ENCODE measurements at places on chromosomes 13 and 19.

GRCh38 chr13:51829568-51829899 is 15.4 kb downstream of the TMEM272 start:
- DNase-seq = no peak

DNA sequence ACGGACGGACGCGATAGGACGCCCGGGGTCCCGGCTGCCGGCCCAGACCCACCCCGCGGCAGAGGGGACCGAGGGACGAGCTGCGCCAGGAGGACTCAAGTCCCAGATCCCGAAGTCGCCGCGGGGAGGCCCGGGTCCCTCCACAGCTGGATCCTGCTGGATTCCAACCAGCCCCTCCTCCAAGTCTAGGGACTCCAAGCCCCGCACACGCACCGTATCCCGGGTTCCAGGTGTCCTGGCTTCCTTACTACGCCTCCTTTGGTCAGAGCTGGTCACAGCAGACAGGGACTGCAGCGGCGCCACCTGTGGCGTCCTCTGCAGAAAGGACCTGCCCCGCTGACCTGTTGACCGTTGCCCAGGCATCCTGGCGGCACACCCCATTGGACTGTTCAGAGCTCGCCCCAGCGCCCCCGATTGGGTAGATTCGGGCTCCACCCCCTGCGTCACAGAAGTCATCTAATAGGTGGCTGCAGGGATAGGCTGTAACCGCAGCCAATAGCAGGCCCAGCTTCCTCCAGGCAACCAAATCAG is 29.0 kb upstream of the ZNF709 start:
- no peak for DNase-seq

GRCh38 chr19:55146078-55146704 is 2.8 kb downstream of the TNNT1 start:
- DNase-seq = peak; percentile 26

GRCh38 chr13:107976628-107977027 is 238.7 kb downstream of the LIG4 start:
- DNase-seq = no peak

DNA sequence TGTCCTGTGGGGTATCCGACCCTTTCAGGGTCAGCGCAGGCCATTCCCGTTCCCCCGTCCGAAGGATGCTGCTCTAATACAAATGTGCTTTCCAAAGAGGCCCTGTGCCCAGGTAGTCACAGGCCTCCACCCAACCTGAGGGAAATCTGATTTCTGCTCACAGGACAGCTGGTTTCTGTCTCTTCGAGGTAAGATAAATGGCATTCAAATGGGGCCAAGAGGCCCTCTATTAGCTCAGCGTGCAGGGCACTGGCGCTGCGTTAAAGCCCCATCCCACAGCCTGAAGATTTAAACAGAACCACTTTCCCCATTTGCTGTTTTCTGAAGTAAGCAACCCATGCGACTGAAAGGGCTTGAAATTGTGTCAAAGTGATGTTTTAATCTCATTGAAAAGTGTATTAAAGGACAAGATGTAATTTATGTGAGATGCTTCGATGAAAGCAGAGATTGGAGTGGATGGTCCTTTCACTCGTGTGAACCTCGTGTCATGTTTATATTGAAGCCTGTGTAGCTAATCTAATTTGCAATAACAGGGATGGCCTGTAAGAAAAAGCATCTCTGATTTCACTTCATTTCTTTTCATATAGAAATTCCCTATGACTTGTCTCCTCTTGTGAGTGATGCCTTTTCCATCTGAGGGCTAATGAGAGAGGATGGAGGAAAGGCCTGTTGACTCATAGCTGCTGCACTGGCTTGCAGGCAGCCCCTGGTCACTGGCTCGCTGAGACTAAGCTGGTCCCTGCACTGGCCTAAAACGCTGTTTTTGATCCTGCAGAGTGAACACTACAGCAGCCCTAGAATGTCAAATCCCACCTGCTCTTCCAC is 7.3 kb upstream of the SOX1 start:
- DNase-seq = no peak

GRCh38 chr19:2246014-2246620 is 3.0 kb upstream of the AMH start:
- no peak for DNase-seq

- peak; percentile 52 for DNase-seq
These were observed 169.9 kb downstream of the FLT1 start for GRCh38 chr13:28325022-28325421.

DNA sequence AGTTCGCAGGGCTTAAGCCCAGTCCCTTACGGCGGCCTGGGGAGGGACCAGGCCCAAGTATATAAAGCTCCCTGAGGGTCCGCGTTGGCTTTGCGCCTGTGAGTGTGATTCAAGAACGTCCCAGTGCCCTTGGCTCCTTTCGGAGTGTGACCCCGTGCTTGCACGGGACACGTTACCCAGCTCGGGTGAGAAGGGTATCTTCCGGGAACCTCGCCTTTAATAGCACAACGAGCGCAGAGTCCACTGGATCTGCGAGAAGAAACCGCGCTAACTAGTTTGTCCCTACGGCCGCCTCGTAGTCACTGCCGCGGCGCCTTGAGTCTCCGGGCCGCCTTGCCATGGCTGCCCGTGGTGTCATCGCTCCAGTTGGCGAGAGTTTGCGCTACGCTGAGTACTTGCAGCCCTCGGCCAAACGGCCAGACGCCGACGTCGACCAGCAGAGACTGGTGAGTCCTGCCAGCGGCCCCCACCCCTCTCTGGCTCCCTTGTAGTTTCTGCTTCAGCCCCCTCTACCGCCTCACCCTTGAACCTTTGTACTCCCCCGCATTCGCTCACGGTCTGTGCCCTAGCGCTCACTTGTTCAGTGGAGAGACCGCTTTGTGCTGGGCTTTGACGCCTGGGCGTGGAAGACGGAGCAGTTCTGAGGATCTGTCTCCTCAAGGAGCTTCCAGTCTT is at the start of gene DNAJC15:
Gene DNAJC15 (plus strand): TSS at position 298 of the 675 bp plus-strand sequence. CDS start 41 bp downstream, at position 339.
- peak; percentile 87 for DNase-seq

DNA sequence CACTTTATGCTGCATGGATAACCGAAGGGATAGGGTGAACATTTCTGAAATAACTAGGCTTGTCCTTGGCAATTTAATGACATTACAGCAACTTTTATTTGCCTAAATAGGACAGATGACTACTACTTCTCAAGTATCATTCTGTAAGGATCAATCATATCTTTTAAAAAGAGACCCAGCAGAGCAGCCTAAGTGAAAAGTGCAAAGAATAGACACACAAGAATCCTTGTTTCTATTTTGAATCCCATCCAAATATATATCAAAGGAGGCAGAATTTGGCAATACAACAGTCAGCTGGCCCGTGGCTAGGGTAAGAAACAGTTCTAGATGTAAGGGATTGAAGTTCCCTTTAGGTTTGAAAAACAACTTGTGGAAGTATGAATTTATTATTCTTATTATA is 6.9 kb downstream of the THSD1 start:
- DNase-seq = no peak

GRCh38 chr13:77827332-77827731 is 91.3 kb downstream of the EDNRB start:
- no peak for DNase-seq

DNA sequence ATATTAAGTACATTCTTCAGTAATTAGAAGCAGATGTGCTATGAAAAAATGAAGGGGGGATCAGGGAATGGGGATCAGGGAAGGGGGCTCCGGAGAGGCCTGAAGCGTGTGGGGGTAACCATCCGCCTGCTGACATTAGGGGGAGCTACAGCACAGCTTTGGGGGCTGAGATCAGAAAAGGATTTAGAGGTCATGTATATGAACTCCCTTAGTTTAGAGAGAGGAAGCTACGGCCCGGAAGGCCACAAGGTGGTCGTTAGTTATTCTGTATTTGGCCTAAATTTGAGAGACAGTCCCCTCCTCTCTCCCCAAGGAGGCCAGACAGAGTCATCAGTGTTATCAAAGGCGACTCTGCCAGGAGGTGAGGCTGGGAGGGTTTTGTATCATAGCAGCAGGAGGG is 99.0 kb downstream of the TM9SF2 start:
- no peak for DNase-seq

DNA sequence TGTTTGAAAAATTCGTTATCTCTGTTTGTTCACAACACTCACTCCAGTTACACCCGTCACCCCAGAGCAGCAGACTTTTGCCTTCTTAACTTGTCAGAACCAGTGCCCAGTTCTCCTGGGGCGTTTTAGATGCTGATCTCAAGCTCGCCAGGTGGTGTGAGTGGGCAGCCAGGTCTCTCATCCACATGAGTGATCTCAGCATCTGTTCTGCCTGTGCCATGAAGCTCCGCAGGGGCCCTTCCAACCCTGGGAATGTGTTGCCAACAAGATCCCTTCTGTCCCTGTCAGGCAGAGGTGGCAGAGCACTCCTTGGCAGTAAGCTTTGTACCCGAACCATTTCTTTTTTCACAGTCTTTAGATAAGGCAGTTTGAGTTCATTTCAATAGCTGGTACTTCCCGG is 896.5 kb downstream of the UQCRFS1 start:
- DNase-seq = no peak

DNA sequence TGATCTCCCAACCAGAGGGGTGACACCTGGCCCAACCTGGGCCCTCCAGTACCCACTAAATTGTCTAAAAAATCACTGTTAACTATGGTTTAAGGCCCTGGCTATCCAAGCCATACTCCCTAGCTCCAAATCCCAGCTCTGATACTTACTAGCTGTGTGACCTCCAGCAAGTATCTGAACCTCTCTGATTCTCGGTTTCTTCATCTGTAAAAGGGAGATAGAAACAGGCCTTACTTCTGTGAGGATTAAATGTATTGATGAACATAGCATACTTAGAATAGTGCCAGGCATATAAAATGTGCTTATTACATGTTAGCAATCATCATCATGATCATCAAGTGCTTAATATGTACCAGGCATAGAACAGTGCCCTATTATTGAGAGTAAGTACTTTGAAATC is 4.7 kb downstream of the LRFN1 start:
- no peak for DNase-seq

DNA sequence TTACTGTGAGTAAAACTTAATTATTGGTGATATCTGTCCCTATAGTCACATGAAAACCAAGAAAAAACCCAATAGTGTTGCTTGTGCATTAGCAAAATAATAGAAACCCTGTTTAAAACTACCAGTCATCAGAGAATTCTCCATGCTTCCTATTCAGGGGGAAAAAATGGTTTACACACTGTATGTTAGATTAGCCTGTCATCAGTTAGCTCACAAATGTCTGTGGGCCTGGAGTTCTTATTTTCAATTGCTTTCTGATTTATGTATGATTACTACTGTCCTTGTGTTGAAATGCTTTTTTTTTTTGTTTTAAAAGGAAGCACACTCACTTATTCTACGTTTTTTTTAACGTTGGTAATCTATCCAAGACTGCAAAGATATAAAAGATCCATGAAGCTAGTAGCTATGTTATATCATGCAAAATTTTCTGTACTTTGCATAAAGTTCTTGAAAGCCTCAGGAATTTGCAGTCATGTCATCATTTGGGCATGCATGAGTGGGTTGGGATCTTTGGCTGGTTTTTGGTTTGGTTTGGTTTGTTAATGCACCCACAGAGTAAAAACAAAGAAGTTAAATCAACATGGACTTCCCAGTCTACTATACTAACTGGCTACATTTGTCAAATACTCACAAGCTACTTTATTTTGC is 25.9 kb downstream of the RXFP2 start:
- peak; percentile 92 for DNase-seq

GRCh38 chr13:74987124-74987690 is 494.8 kb downstream of the TBC1D4 start:
- DNase-seq = no peak

Measured in fibroblast of mammary gland (primary cell).